ENCODE measurements at places on chromosomes 12 and 14.
A peak's percentile ranks its signal among the peaks of the same experiment; 100 is the strongest.

DNA sequence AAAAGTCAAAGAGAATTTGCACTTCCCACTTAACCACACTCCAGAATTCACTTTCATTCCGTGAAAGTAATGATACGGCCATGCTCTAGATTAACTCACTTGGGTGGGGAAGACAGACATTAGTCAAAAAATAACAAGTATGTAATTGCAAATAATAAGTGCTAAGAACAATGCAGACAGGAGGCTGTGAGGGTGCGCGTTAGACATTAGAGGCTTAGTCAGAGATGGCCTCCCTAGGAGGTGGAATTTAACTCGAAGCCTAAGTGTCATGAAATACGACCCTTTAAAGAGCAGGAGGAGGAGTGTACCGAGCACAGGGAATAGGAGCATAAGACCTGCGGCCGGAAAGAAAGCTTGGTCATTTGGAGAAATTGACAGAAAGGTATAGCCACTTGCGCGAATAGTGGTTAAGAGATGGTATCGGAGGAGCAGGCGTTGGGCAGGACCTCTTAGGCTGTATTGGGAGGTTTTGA lies 628 bp downstream of the SNRPF start:
- no peak for DNase-seq

DNA sequence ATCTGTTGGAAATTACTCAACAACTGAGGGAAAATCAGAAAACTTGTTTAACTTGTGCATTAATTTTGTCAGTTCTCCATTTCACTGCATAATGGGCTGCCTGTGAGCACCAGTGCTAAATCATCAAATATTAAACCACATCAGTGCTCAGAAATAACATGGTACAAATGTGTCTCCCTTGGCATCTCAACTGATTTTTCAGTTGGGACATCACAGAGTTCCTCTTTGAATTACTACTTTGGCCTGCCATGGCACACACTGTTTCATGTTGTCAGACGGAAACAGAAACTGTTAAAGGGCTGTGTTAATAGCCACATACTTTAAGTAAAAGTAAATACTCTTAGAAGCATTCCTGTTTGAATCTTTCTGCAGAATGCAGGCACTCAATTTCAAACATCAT lies 42.1 kb upstream of the STRN3 start:
- DNase-seq = no peak

DNA sequence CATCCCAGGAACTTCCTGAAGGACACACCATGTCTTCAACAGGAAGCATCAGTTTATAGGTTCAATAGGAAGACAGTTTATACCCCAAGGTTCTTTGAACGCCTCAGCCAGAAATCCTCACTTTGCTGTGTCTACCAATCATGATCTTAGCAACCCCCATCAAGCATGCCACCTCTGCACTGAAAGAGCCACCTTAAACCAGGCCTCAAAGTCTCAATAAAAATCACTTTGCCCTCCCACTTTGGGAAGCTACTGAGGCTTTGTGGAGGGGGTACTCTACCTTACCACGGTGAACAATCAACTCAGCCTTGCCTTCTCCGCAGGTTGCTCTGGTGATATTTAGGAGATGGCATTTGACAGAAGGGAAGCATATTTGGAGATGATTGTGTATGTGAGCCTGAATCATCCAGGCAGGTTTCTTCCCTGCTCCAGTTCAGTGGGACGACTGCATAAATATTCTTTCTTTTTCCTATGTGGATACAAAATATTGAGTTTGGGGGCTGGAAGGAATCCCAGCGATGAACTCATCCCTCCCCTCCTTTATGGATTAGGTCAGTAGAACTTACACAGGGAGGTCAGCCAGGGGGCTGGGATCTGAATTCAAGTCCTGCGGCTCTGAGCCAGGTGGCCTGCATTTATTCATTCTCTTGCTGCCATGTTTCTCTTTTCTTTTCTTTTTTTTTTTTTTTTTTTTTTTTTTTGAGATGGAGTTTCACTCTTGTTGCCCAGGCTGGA lies 42.8 kb upstream of the VASH1 start:
- no peak for DNase-seq

- no peak for DNase-seq
Measured at GRCh38 chr12:41271489-41271888, 83.4 kb downstream of the PDZRN4 start.

DNA sequence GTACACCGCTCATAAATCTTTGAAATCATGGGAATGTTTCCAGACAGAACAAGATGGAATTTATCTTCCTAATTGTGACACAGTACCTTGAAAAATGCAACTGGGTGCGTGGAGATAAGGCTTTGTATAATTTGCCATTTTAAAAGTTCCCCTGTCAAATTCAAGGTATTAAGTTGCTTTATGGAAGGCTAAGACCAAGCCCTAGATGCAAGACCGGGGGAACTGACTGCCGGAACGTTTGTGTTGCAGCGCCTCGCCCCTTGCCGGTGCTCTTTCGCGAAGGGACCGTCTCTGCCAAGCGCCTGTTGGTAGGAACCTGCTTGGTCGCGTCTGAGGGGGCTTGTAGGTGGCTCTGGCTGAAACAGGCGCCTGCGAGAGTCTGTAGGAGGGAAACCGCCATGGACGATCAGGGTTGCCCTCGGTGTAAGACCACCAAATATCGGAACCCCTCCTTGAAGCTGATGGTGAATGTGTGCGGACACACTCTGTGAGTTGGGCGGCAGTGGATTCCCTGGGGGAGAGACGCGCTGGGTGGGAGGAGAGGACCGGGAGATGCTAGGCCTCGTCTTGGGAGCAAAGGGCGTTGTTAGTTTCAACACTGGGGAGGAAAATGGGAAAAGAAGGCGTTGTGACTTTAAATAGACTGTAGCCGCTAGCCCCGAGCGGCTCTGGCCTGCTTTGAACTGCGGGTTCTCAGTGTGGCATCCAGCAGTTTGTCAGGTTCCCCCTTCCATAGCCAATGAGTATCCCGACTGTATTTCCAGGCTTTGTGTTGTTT lies at the start of gene MNAT1:
Gene MNAT1 (plus strand): TSS at position 297 of the 778 bp plus-strand sequence. CDS start 102 bp downstream, at position 399.
- peak; percentile 60 for DNase-seq

- DNase-seq = no peak
Measured at GRCh38 chr14:93629643-93630042, 158.6 kb downstream of the PRIMA1 start.

DNA sequence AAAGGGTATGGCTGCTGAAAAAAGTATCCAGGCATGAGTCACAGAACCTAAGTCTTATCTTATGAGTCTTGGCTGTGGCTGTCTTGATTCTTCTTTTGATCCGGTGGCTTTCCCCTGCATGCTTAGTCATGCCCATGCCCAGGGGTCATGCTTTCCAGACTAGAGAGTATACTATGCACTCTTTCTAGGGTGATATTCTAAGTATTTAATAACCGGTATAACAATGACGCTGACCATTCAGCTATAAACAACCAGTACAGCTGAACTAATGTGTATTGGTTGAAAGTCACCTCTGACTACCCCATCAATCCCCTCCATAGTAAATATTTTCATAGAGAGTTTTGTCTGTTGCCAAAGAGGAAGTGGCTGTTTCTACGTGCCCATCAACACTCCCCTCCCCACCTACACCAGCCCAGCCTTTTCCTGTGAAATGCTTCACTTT lies 34.7 kb upstream of the NRXN3 start:
- DNase-seq = no peak

GRCh38 chr12:107873223-107873622 lies 98.7 kb downstream of the ASCL4 start:
- DNase-seq = no peak

GRCh38 chr12:93127107-93127560 lies 198.0 kb upstream of the EEA1 start:
- no peak for DNase-seq

DNA sequence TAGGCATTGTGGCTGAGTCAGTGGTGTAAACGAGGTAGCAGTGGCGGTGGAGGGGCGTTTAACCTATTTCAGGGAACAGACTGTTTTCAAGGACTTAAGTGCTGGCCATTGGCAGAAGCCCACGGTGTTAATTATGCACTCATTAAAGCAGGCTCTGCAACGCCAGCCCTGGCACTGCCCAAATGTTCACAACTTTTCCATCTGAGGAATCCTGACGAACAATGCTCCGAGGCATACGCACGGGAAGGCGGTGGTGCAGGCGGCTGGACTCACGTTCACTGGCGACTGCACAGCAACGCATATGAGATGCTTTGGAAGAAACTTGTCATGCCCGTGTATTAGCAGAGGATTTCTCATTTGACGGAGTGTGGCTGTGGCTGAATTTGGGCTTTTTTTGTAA lies 70.6 kb upstream of the SLC24A4 start:
- no peak for DNase-seq

GRCh38 chr12:91163116-91163515 lies 19.5 kb downstream of the DCN start:
- no peak for DNase-seq

DNA sequence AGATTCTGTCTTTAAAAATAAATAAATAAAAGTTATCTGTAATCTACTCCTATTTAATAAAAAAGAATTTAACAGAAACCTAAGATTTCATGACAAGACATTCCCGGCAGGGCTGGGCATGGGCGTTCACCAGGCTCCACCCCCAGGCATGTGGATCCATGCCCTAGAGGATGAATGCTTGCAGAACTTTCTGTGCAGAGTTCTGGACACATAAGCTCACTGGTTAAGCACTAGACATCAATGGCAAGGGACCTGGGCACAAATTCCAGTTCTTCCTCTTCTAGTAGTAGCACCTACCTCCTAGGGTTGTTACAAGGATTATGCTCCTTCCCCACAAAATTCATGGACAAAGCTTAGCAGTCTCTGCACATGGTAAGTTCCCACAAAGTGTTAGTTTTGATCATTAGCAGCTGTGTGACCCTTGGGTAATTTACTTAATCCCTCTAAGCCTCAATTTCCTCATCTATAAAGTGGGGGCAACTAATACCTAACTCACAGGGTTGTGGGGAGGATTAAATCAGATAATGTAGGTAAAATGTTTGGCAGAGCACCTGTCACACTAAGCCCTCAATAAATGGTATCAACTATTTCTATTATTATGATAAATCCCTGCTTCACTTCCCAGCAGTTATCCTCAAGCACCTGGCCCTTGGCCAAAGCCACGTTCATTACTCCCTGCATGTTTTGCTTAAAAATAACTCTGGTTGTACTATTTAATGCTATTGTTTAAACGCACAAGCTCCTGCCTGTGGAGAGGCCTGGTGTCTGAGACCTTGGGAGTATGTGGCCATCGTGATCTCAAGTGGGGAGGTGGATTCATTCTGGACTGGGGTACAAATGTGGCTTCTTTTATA lies 9.8 kb downstream of the GALNT6 start:
- no peak for DNase-seq

GRCh38 chr12:117485984-117486839 lies 124.8 kb upstream of the NOS1 start:
- no peak for DNase-seq

DNA sequence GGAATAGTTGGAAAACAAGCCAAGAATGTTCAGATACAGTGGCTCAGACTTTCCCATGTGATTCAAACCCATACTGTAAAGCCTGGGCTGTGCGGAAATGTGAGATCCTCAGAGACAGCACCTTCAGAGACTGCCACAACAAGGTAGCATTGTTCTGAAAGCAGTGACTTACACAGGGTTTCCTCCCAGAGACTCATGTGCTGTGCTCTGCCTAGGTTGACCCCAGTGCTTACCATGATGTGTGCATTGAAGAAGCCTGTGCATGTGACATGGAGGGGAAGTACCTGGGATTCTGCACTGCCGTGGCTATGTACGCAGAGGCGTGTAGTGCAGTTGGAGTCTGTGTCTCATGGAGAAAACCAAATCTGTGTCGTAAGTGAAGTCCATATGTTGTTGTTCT lies 219.4 kb downstream of the LRRK2 start:
- no peak for DNase-seq

DNA sequence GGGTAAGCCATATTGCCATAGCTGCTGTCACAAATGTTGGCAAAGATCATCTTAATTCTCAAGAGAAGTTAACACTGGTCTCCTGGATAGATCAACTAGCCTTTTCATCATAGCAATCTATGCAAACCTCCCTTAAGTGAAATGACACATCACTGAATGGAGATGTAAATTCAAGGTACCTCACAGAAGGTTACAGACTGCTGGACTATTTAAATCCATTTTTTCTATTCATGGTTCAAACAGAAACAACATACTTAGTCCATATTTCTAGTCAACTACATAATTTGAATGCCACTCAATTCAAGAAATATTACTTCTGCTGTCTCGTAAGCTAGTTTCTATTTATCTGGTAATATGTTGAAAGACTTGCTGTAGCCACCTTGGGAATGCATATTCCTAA lies 748.3 kb downstream of the C12orf50 start:
- no peak for DNase-seq

- no peak for DNase-seq
Measured at GRCh38 chr12:22656376-22656775, 31.4 kb downstream of the ETNK1 start.

GRCh38 chr12:10554228-10554755 lies 48.6 kb downstream of the EIF2S3B start:
- no peak for DNase-seq

DNA sequence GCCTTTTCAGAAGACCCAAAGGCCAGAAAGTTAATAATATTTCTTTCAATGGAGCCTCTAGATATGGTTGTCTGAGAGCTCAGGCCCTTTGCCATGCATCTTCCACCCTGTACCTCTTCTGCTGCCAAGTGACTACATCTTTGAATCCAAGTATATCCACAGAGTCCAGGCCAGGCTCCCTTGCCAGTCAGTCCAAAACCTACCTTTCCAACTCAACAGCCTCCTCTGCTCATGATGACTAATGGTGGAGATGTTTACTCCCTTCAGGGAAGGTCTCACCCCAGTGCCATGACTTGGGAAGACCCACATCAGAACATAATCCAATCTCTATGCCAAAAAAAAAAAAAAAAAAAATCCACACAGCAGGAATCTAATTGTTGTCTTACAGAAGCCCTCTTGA lies 20.4 kb downstream of the TTC9 start:
- no peak for DNase-seq

GRCh38 chr12:10073261-10073660 lies 25.5 kb downstream of the CLEC1A start:
- no peak for DNase-seq

DNA sequence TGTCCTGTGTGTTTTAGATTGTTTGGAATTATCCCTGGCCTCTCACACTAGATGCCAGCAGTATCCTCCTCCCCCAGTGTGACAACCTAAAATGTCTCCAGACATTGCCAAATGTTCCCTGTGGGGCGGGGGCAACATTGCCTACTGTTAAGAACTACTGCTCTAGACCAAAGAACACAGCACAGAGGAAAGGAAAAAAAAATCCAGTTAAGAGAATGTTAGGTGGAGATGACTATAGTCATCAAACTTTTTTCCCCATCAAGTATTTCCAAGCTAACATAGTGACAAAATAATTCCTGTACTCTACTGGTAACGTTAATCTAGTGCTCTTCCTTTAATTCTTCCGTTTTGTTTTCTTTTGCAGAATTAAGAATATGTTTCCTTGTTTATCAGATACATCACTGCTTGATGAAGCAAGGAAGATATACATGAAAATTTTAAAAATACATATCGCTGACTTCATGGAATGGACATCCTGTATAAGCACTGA lies 3.5 kb downstream of the CDKN1B start:
- DNase-seq = no peak

DNA sequence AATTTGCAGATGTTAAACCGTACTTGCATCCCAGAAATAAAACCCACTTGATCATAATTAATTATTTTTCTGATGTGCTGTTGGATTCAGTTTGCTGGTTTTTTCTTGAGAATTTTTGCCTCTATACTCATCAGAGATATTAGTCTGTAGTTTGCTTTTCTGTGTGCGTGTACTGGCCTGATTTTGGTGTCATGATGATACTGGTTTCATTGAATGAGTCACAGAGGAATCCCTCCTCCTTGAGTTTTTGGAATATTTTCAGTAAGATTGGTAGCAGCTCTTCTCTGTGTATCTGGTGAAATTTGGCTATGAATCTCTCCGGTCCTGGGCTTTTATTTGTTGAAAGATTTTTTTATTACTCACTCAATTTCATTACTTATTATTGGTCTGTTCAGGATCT lies 100.4 kb upstream of the PMCH start:
- no peak for DNase-seq

- no peak for DNase-seq
Measured at GRCh38 chr14:34214961-34215360, 247.1 kb downstream of the SPTSSA start.

Measured in stimulated activated CD4-positive, alpha-beta T cell treated with anti-CD3 and anti-CD28 coated beads, Interleukin-1b, Interleukin-23, amount 100 ng/mL, for 1 hour (primary cell).